Effector memory CD4-positive, alpha-beta T cell (primary cell): ENCODE measurements at places on chromosomes 6 and 20.
A peak's percentile ranks its signal among the peaks of the same experiment; 100 is the strongest.

DNA sequence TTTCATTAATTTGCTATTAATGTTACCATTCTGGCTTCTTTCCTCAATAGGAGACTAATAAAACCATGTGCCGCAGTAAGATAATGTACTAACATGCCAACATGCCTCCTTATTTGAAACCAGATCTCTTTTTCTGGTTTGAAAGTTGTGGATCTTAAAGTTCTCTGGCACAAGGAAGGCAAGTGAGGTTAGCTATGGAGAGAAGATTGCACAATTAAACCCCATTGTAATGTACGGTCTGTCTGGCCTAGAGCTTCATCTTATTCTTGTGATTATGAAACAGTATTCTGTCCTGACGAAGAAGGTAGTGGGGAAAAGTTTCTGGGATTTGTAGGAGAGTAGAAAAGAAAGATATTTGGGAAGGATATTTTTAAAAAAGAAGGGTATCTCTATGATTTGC, 68.4 kb downstream of the EYA4 start:
- H3K4me1 ChIP-seq: no peaks in the 10 kb centered on the region
- H3K4me3 ChIP-seq: no peak overlapping the region
- no peak overlapping the region for H3K27ac ChIP-seq
- no peaks in the 10 kb centered on the region for H3K36me3 ChIP-seq
- no peaks in the 10 kb centered on the region for H3K27me3 ChIP-seq

DNA sequence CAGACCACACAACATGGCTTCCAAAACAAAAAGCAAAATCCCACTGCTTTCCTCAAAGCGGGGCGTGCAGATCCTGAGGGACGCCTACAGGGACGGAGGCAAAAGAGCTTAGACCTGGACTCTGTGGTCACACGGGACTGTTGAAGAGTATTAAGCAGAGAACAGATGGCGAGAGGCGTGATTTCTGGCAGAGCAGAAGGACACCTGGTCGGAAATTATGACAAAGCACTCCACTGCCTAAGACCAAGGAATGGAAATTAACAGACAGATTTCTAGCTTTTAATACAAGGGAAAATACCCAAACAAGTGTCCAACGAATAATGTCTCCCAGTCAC, 15.4 kb downstream of the CST7 start:
- DNase-seq: no peak
- peaks cover 62% of the 10 kb centered on the region for H3K36me3 ChIP-seq
- H3K4me3 ChIP-seq: no peak overlapping the region
- H3K27ac ChIP-seq: no peak overlapping the region

DNA sequence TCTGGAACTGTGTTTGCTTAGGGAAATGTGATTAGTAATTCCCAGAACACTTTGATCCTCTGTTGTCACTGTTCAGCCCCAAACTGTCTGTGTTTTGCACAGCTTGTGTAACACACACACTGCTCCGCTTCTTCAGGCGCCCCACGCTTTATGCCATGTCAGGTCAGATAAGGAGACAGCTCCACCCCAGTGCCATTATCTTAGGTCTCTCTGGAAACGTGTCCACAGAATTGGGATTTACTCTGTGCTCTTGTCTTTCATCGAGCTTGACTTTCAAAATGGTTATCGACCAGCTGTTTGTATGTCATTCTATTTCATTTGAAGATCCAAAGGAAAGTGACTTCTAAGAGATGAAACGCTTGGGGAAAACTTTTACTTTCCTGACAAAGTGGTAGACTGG, 106.4 kb upstream of the SSTR4 start:
- H3K27me3 ChIP-seq: no peaks in the 10 kb centered on the region
- no peak overlapping the region for H3K4me3 ChIP-seq
- no peaks in the 10 kb centered on the region for H3K4me1 ChIP-seq
- DNase-seq: no peak
- no peaks in the 10 kb centered on the region for H3K36me3 ChIP-seq

DNA sequence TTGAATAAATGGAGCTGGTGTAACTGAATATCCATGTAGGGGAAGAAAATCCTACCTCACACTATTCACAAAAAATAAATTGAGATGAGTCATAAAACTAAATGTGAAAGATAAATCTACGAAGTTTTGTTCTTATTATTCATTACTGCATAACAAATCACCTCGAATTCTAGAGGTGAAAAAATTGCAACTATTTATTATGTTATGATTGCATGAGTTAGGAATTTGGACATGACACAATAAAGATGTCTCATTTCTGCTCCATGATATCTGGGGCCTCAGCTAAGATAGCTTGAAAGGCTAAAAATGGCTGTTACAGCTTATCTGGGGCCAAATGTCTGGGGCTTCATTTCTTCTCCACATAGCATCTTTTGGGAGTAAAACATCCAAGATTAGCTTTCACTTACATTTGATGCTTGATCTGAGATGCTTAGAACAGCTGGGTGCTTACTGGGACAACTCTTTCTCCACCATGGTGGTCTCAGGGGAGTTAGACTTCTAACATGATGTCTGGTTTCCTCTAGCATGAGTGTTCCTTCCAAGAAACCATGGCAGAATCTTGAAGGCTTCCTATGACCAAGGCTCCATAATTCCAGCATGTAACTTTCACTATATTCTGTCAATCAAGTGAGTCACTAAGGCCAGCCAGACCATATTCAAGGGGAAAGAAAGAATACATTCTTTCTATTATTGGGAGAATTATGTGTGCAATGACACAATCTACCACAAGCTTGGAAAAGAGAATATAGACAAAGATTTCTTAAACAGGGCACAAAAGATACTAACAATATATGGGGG, 30.1 kb downstream of the OR2B6 start:
- H3K27ac ChIP-seq: no peak overlapping the region
- no peaks in the 10 kb centered on the region for H3K36me3 ChIP-seq
- no peaks in the 10 kb centered on the region for H3K4me1 ChIP-seq
- H3K4me3 ChIP-seq: no peak overlapping the region
- no peak for DNase-seq

GRCh38 chr20:39489986-39490560, 527.9 kb downstream of the DHX35 start:
- no peak for DNase-seq
- H3K27ac ChIP-seq: no peak overlapping the region
- no peaks in the 10 kb centered on the region for H3K36me3 ChIP-seq
- H3K4me3 ChIP-seq: no peak overlapping the region

DNA sequence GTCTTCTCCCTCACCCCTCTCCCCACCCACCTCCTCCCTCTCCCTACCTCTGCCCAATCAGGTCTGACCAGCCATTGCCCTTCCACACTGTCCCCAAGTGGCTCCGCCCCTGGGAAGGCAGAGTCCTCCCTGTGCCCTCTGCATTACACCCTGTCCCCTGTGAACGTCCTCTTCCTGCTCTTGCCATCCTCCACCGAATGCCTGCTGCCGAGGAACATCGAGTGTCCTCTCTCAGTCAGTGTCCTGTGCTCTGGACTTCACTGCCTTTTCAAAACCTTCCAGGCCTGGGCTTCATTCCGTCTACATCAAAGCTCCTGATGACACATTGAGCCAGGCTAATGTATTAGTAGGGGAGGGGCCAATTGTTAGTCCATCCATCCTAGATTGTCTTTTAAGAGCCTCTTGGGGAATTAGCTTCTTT, 3.3 kb upstream of the PACSIN1 start:
- no peak for DNase-seq
- H3K36me3 ChIP-seq: no peaks in the 10 kb centered on the region
- H3K4me1 ChIP-seq: no peaks in the 10 kb centered on the region

- DNase-seq: no peak
- no peak overlapping the region for H3K27ac ChIP-seq
- H3K27me3 ChIP-seq: no peaks in the 10 kb centered on the region
- H3K4me1 ChIP-seq: peaks cover 11% of the 10 kb centered on the region
- no peak overlapping the region for H3K4me3 ChIP-seq
Observed at GRCh38 chr20:34582911-34583310, 24.4 kb downstream of the MAP1LC3A start.

GRCh38 chr6:42226161-42226611, 8.5 kb upstream of the MRPS10 start:
- H3K4me3 ChIP-seq: no peak overlapping the region
- DNase-seq: no peak
- H3K27ac ChIP-seq: no peak overlapping the region
- H3K4me1 ChIP-seq: no peaks in the 10 kb centered on the region

DNA sequence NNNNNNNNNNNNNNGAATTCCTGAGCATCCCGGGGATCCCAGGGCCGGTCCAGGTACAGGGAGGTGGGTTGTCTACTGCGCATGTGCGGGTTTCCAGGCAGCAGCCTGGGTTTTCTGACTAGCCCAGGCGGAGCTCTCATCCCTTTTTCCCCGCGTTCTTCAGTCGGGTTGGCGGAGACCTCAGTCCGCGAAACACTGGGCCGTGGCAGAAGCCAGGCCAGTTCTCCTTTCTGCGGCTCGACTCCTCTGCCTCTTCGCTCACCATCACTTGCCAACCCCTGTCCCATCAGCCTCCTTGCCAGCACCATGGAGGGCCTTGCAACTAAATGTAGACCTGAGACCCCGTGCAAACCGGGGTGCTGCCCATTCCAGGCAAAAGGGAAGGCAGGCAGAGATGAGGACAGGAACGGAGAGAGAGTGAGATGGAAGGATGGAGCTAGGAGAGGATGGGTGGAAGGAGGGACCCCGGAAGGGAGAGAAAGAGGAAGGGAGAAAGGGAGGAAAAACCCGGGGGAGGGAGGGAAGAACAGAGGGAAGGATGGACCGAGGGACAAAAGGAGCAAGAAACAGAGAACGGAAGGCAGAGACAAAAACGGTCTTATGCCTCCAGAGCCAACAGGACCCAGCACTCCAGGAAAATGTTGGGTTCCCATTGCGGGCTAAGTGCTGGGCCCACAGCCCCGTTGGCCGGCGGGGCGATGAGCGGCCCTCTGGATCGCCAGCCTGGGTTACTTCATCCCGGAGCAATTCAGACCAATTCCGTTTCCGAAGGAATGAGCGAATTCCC, 445.4 kb upstream of the DEFB115 start:
- no peaks in the 10 kb centered on the region for H3K4me1 ChIP-seq
- DNase-seq: no peak
- no peak overlapping the region for H3K27ac ChIP-seq
- no peaks in the 10 kb centered on the region for H3K36me3 ChIP-seq

DNA sequence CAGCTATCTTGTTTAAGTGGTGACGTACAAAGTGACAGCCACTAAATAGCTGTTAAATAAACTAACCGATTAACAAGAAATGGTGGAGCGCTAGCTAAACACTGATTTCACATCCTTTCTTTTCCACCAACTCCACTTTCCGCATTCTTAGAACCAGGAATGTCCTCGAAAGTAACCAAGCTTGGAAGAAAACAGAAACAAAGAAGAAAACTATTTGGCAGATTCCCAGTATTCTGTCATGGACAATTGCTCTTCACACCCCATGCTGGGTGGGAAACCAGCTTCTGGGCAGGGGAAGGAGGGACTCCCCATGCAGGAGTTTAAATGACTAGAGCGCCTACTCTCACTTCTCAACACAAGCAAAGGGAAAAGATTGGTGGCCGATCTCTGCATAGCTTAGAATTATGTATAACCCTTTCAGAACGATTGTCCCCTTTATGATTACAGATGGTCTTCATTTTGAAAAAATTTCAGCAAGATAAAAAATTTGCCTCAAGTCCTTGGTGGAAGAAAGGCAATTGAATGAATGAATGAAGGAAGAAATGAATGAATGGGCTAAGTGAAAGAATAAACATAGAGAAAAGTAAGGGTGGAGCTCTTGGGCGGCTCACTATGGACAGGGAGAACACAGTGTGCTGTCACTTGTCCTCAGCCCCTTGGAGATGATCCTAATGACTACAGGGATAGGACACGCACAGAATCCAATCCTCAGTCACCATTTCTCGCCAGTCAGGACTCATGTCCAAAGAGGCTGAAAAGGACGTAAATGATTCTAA, 148.7 kb upstream of the NEDD9 start:
- peak overlapping the region; percentile 84 for H3K27ac ChIP-seq
- peak overlapping the region; percentile 56 for H3K4me3 ChIP-seq
- H3K36me3 ChIP-seq: no peaks in the 10 kb centered on the region
- no peak for DNase-seq
